ENCODE measurements at places on chromosomes 13 and 19.

DNA sequence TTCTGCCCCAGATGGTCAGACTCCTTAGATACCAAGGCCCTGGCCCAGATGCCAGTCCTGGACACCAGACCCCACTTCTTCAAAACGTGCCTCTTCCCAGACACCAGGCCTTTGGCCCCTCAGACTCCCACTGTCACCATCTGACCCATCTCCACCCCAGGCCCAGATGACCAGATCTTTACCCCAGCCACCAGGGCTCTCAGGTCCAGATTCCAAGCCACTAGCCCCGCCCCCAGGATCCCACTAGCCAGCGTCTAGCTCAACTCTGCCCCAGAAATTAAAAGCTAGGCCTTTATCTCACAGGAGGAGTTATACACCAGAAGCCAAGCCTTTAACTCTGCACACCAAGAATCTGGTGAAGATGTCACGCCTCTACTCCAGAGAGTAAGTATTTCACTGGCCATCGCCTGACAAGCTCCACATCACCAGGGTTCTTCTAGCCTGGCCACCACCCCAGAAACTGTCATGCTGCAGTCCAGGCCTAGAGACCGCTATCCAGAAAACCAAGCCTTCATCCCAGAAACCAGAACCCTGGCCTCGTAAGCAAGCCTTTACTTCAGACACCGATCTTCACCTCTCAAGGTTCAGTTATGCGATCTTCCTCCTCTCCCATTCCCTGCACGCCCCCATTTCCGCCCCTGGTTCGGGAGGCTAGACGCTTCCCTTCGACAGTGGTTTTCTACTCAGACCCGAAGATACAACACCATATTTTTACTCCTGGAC, 595 bp downstream of the XAB2 start:
- no peak for DNase-seq

DNA sequence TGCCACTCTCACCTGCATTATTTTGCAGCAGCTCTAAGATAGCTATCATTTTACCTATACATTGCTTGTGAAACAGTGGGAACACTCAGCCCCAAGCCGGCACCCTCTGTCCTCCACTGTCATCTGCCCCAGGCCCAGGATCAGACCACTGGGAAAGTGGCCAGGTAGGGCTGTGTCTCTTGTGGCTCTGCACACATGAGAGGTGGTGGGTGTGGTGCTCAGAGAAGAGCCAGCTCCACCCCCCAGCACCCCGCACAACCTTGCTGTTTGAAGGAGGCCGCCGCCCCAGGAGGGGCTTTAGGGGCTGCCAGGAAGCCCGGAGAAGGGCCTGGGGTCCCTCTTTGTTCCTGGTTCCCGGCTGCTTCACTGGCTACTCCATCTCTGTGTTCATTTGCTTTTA, 26.6 kb downstream of the PPP1R37 start:
- no peak for DNase-seq

- no peak for DNase-seq
These were observed 17.6 kb downstream of the ELL start for GRCh38 chr19:18503971-18504885.

- no peak for DNase-seq
These were observed 87.4 kb upstream of the UBL3 start for GRCh38 chr13:29937841-29938240.

- no peak for DNase-seq
These were observed 18.1 kb downstream of the IZUMO4 start for GRCh38 chr19:2114821-2115220.

DNA sequence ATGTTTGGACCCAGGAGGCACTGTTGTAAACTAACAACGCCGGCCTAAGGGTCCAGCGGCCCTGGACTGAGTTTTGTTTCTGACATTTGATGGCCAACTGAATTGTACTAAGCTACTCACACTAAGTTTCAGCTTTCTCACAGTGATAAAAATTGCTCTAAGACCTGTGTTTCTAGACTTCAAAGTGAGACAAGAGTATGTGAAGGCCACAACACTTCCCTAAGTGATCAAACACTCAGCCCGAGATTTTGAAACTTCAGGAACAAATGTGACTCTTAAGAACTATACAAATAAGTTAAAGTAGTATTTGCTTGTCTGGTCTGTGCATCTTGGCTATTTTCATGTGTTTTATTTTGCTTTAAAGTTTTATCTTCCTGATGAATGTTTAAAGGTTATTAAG, 30.2 kb downstream of the EFNB2 start:
- DNase-seq = no peak

All from COLO829 (cell line).